Naive thymus-derived CD4-positive, alpha-beta T cell (primary cell): ENCODE measurements at places on chromosomes 6 and 20. TPM values are rescaled to one million over a fixed set of nuclear protein-coding genes. Genes with fewer than 3 reads are reported as not detected.

DNA sequence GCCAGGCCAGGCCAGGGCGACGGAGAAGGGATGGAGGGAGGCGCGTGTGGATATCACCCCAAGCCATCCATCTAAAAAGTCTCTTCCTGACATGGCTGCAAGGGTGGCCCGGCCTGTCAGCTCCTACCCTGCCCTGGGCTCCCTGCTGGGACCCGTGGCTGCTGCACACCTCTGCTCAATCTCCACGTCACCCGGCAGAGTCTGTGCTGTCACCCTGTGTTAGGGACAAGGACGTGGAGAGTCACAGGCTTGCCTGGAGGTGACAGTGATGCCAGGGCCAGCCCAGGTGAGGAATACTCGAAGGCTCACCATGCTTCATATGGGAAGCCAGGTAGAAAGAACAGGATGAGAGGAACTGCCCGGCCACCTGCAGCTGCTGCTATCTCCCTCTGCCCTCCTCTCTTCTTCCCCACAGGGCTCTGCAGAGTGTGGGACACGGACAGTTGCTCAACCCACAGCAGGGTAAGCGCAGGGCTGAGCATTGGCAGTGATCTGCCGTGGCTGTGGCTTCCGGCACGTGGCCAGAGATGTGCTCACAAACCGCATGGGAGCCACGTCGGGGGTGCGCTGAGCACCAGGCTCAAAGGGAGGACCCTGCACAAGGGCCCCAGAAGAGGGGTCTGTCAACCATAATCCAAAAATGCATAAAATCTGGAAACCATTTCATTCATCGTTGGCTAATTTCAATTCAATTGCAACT, 214.3 kb downstream of the DLL1 start:
- no peaks in the 10 kb centered on the region for H3K36me3 ChIP-seq
- H3K27me3 ChIP-seq = no peaks in the 10 kb centered on the region
- H3K4me1 ChIP-seq = no peaks in the 10 kb centered on the region
- H3K4me3 ChIP-seq = no peak overlapping the region
- H3K27ac ChIP-seq = no peak overlapping the region

Gene TFAP2D
- total RNA-seq = not detected in 2 replicates

- no peak overlapping the region for H3K27ac ChIP-seq
- H3K36me3 ChIP-seq = no peaks in the 10 kb centered on the region
- H3K27me3 ChIP-seq = no peaks in the 10 kb centered on the region
- H3K4me3 ChIP-seq = no peak overlapping the region
- H3K4me1 ChIP-seq = no peaks in the 10 kb centered on the region
Observed at GRCh38 chr20:62764156-62764935, 31.9 kb upstream of the MRGBP start.

DNA sequence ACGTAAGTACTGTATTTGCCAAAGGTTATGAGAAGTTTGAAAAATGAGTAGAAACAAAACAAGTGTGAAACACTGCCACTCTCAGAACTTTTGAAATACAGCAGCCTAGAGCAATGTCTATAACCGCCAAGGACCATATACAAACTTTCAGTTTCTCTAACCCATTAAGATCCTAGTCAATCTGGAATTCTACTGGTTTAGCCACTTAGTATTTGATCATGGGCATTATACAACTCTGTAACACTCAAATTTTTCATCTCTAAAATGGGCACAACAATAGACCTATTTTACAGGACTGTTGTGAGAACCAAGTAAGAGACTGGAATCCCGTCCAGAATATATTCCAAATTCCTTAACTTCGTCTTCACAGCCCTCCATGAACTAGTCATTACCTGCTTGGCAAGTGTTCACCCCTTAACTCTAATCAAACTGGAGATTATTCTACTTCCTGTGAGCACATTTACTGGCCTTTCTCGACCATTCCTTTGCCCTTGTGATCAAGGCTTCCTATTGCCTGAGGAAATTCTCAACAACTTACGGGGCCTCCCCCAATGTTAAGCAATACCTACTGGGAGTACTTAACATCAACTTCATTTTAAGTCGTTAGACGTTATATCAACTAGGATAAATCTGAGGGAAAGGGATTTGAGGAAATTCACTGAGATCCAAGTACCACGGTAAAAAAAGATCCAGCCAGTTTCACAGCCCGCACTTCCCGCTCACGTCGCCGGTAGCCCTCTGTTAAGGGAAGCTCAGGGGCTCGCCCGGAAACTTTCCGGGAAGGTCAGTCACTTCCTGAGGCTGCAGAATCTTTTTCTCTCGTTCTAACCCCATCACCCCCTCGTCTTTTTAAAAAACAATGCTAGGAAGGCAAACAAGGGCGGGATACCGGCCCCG, 1.1 kb downstream of the EIF2S2 start:
- no peak for DNase-seq
- no peaks in the 10 kb centered on the region for H3K27me3 ChIP-seq

Gene RGS17
- total RNA-seq = not detected

Gene ANGPT4
- total RNA-seq = not detected in 2 replicates

DNA sequence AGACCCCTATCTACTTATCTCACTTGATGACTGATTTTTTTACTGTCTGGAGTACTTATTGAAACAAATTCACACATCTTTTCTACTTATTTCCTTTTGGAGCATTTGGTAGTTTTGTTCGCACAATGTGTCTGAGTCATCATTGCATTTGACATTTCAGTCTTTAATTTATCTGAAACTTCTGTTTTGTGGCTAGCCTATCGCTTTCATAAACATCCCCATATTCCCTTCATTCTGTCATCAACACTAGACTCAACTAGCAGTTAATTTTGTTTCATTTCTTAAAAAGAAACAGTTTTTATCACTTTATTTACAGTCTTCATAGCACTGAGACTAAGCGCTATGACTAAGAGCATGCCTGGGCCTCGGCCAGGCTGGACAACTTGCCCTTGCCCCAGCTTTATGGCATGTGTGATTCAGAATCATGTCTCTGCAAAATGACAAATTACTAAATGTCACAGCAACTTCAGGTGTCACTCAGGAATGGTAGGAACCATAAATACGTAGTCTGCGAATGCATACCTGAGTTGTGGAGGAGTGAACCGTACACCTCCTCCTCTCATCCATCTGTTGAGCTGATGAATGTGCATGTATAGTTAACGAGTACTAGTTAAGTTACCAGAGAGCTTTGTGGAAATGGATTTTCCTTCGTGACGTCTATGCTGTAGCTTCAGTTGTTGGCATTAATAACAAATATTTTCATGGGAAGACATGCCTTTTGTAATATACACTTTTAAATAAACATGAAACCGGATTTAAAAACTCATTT, 16.2 kb downstream of the L3MBTL3 start:
- no peaks in the 10 kb centered on the region for H3K27me3 ChIP-seq
- H3K4me1 ChIP-seq = peaks cover 11% of the 10 kb centered on the region
- H3K27ac ChIP-seq = no peak overlapping the region
- no peak for DNase-seq

GRCh38 chr6:95802978-95803377, 212.8 kb upstream of the FUT9 start:
- H3K27ac ChIP-seq = no peak overlapping the region
- H3K4me3 ChIP-seq = no peak overlapping the region
- DNase-seq = no peak
- H3K4me1 ChIP-seq = no peaks in the 10 kb centered on the region
- no peaks in the 10 kb centered on the region for H3K27me3 ChIP-seq

Gene KHDRBS2
- not detected for total RNA-seq

GRCh38 chr6:44662461-44663121, 275.1 kb downstream of the CDC5L start:
- H3K27me3 ChIP-seq = no peaks in the 10 kb centered on the region
- no peak for DNase-seq
- no peak overlapping the region for H3K27ac ChIP-seq
- H3K4me3 ChIP-seq = no peak overlapping the region

DNA sequence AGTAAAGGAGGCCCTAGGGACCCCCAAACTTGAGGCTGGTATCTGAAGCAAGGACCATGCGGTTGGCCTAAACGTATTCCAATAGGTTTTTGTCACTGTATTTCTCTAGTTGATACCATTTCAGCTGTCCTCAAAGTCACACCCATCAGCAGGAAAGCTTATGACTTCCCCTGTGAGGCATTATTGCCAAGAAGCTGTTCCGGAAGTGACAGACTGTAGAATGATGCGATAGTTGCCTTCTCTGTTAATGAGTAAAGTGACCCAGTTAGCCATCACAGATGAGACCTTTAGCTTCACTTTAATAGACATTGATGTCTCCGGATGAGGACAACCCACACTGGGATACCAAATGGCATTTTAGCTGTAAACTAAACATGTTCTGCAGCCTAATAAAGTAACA, 147.9 kb downstream of the RNGTT start:
- H3K4me1 ChIP-seq = no peaks in the 10 kb centered on the region
- no peak overlapping the region for H3K4me3 ChIP-seq
- no peaks in the 10 kb centered on the region for H3K27me3 ChIP-seq
- DNase-seq = no peak

Gene ENTPD6
- 108 TPM for total RNA-seq

GRCh38 chr20:48166082-48166835, 381.0 kb upstream of the SULF2 start:
- no peaks in the 10 kb centered on the region for H3K4me1 ChIP-seq
- no peak overlapping the region for H3K27ac ChIP-seq
- no peaks in the 10 kb centered on the region for H3K27me3 ChIP-seq
- no peak for DNase-seq
- no peaks in the 10 kb centered on the region for H3K36me3 ChIP-seq

- DNase-seq = no peak
- no peaks in the 10 kb centered on the region for H3K36me3 ChIP-seq
- no peaks in the 10 kb centered on the region for H3K27me3 ChIP-seq
- no peak overlapping the region for H3K27ac ChIP-seq
- no peak overlapping the region for H3K4me3 ChIP-seq
- no peaks in the 10 kb centered on the region for H3K4me1 ChIP-seq
Observed at GRCh38 chr6:163419413-163420288, 5.1 kb downstream of the QKI start.

- no peak overlapping the region for H3K4me3 ChIP-seq
- no peak overlapping the region for H3K27ac ChIP-seq
- no peak for DNase-seq
- H3K4me1 ChIP-seq = no peaks in the 10 kb centered on the region
- no peaks in the 10 kb centered on the region for H3K36me3 ChIP-seq
Observed at GRCh38 chr6:127589135-127589534, 12.2 kb downstream of the C6orf58 start.

- no peaks in the 10 kb centered on the region for H3K27me3 ChIP-seq
- H3K36me3 ChIP-seq = no peaks in the 10 kb centered on the region
- no peak overlapping the region for H3K27ac ChIP-seq
Observed at GRCh38 chr20:51687108-51687507, 81.1 kb downstream of the ATP9A start.

Gene TCP11
- total RNA-seq = not detected

Gene NHLRC1
- 0.18 and 0.39 TPM in 2 replicates for total RNA-seq

DNA sequence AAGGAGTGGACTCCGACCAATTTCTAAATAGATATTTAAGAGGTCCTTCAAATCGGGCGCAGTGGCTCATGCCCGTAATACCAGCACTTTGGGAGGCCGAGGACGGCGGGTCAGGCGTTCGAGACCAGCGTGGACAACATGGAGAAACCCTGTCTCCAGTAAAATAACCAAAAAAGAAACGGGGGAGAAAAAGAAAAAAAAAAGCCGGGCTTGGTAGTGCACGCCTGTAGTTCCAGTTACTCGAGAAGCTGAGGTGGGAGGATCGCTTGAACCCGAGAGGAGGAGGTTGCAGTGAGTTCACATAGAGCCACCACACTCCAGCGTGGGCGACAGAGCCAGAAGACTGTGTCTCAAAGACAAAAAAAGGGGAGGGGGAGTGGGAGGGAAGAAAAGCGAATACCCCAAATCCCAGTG, 53.3 kb upstream of the HFE start:
- DNase-seq = no peak
- no peaks in the 10 kb centered on the region for H3K27me3 ChIP-seq
- H3K36me3 ChIP-seq = no peaks in the 10 kb centered on the region

- H3K27me3 ChIP-seq = no peaks in the 10 kb centered on the region
- no peak overlapping the region for H3K27ac ChIP-seq
- H3K4me3 ChIP-seq = no peak overlapping the region
- no peak for DNase-seq
Observed at GRCh38 chr6:132498638-132499037, 14.3 kb downstream of the STX7 start.

DNA sequence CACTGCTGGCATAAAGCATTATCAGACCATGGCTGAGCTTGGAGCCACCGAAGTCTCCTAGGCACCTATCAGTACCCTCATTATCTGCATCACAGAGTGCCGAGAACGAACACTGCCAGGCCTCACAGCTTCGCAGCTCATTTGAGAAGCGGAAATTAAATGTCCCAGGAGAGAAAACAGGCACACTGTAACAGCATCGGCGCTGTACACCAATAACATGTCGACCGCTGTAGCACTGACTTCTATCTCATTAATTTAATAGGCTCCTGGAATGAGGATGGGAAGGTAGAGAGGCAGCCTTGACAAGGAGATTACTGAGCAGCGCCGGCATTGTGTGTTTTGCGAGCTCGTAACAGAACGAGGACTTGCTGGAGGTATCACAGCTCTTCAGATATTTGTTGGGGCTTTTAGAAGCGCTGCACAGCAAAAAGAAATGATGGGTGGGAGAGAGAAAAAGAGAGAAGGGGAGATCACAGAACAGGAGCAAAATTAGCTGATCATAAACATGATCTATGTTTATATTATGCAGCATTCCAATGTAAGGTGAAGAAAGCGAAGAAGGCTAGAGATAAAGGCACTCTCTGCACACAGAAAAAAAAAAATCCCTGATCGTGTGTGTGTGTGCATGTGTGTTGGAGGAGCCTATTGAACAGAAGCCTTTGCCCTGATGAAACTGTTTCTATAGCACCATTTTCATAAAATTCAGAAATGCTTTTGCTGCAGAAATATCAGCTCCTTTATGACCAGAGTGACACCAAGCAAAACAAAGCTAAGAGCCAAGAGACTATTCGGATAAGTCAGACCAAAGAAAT, 29.2 kb downstream of the ID4 start:
- H3K27ac ChIP-seq = no peak overlapping the region
- no peaks in the 10 kb centered on the region for H3K4me1 ChIP-seq
- no peaks in the 10 kb centered on the region for H3K27me3 ChIP-seq
- no peak overlapping the region for H3K4me3 ChIP-seq
